Stimulated activated CD4-positive, alpha-beta T cell treated with anti-CD3 and anti-CD28 coated beads, Interleukin-1b, Interleukin-23, amount 100 ng/mL, for 24 hours (primary cell): ENCODE measurements at places on chromosomes 3 and 15.

GRCh38 chr3:19931767-19932188 lies 2.2 kb downstream of the EFHB start:
- DNase-seq, result no peak

DNA sequence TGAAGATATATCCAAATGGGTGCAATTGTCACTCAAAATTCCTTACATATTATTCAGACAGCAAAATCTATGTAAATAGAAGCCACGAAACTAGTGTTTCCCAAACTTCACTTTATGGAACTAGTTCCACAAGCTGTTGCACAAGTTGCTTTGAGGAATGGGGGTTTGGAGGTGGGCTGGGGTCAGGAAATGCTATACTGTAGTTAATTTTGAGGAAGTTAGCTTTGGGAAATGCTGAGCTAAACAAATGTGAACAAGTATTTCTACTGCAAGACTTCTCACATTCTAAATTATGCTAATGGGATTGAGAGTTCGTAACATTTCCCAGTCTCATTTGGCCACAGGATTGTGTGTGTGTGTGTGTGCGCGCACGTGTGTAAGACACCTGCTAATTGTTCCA lies 28.7 kb upstream of the SAMMSON start:
- DNase-seq, result no peak

- no peak for DNase-seq
These were observed 98.3 kb upstream of the ABI3BP start for GRCh38 chr3:101091489-101091888.

- DNase-seq, result no peak
These were observed 108.1 kb downstream of the PGPEP1L start for GRCh38 chr15:98899272-98900021.

DNA sequence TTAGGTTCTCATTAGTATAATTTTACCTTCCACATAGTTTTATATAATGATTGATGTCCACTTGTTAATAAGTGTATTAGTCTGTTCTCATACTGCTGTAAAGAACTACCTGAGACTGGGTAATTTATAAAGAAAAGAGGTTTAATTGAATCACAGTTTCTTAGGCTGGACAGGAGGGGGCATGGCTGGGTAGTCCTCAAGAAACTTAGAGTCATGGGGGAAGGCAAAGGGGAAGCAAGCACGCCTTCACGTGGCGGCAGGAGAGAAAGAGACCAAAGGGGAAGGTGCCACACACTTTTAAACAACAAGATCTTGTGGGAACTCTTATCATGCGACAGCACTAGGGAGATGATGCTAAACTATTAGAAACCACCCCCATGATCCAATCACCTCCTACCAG lies 19.2 kb downstream of the DZIP3 start:
- no peak for DNase-seq

- no peak for DNase-seq
These were observed 69.3 kb downstream of the CHST2 start for GRCh38 chr3:143188881-143189280.

GRCh38 chr3:131925571-131925970 lies 109.2 kb downstream of the CPNE4 start:
- DNase-seq, result no peak

GRCh38 chr3:8982509-8982908 lies 19.2 kb upstream of the RAD18 start:
- DNase-seq, result no peak

GRCh38 chr15:71610728-71611552 lies 199.4 kb upstream of the NR2E3 start:
- no peak for DNase-seq

DNA sequence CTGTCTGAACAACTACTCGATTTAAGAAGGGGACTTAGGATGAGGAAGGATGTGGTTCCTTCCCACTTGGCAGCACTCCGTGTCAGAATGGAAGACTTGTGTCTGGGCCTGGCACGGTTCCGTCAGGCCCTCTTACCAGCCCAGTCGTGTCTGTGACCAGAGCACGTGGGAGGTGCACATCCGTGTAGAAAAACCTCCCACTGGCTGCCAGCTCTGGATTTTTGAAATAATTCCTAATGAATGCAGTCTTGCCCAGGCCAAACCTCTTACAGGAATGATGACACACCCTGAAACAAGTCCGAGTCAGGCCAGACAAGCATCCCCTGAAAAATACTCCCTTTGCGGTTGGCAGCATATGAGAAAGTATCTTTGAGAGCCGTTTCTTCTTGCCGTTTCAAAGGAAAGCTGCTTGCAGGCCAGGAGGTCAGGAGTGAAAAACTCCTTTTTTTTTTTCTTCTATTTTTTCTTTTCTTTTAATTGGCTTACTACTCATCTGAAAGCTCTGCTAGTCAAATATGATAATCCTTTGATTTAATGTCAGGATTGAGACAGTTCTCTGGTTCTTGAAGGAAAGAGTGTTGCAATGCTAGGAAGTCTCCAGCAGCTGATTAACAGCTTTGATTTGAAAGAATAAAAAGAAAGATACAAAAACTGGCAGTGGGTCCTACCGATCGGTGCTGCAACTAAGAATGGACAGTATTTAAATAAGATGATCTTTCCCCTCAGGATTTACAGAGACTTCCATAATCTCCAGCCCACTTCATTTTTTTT lies 19.8 kb downstream of the IL1RAP start:
- no peak for DNase-seq

DNA sequence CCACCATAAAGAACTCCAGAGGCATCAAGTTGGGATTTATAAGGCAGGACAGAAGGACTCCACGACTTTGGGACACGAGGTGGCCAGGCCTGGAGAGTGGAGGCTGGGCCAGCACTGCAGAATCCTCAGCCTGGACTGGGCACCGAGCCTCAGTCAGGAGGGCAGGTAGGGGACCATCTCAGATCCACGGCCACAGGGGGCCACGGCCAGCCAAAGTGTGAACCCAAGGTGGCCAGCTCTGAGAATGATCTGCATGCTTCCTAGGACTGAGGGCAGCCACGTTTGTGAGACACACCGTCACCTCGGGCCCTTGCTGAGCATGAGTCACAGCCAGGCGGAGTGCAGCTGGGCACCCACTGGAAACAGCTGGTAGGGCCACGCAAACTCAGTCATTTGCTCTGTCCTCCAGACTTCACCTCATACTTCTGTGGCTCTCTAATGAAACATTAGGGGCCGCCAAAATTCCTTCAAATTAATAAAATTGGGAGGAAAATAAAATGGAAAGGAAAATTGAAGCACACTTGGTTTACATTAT lies 65.8 kb downstream of the CTNNB1 start:
- no peak for DNase-seq
